Stimulated activated CD8-positive, alpha-beta memory T cell treated with anti-CD3 and anti-CD28 coated beads, Interleukin-2, amount 100 ng/mL, for 1 hour (primary cell): ENCODE measurements at places on chromosomes 2 and 18.

GRCh38 chr2:144832048-144832447 is 312.1 kb upstream of the ZEB2 start:
- DNase-seq = no peak

DNA sequence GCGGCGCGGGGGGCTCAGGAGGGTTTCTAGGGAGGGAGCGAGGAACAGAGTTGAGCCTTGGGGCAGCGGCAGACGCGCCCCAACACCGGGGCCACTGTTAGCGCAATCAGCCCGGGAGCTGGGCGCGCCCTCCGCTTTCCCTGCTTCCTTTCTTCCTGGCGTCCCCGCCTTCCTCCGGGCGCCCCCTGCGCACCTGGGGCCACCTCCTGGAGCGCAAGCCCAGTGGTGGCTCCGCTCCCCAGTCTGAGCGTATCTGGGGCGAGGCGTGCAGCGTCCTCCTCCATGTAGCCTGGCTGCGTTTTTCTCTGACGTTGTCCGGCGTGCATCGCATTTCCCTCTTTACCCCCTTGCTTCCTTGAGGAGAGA is 5.2 kb downstream of the PROC start:
- DNase-seq = no peak

DNA sequence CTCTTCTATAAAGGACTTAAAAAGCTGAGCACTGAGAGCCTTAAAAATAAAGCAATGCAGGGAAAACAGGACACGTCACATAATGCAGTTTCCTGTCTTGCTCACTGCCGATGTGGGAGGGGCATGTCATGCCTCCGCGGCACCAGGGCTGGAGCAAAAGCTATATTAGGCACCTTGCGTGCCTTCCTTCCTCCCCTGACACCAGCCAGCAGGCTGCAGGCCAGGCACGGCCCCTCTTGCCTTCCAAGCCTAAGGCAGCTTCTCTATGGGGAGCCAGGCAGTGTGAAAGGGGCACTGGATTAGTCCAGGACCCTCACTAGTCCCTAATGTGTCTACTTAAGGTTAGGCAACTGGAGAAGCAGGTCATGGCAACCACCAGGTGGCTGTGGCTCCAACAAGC is 26.3 kb downstream of the MRPL35 start:
- DNase-seq = no peak

DNA sequence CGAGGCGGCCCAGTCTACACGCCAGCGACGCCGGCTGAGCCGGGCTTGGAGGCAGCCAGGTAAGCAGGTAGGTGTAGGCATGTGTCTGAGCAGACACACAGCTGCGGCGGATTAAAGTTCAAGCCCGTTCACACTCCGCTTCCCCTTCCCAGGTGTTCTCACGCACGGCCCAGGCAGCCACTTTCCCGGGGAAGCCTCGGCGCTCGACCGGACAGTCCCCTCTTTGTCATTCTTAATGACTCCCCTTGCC is 367 bp downstream of the TGFA start:
- DNase-seq = no peak

- DNase-seq = no peak
These were observed 40.2 kb downstream of the INPP4A start for GRCh38 chr2:98484652-98485452.

GRCh38 chr18:70535041-70535440 is 246.2 kb downstream of the SOCS6 start:
- no peak for DNase-seq

- DNase-seq = no peak
These were observed 1157.4 kb downstream of the RPIA start for GRCh38 chr2:89848763-89849368.

DNA sequence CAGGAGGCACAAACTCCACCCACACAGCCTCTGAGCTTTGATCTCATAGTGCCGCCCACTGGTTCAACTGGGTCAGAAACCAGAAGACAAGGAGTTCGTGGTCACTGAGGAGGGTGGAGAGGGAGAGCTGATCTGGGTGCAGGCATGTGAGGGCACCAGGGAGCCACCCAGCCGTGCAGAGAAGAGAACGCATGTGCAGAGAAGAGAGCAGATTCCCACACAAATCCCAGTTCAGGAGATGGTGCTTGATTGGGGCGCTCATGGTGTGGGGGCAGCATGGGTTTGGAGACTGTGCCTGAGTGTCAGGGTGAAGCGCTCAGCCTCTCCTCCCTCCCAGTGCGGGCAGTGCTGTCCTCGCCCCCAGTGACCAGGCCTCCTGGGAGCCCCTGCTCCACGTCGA is 375.2 kb upstream of the MYT1L start:
- DNase-seq = no peak

GRCh38 chr2:64574871-64575270 is 50.7 kb downstream of the AFTPH start:
- DNase-seq = no peak

DNA sequence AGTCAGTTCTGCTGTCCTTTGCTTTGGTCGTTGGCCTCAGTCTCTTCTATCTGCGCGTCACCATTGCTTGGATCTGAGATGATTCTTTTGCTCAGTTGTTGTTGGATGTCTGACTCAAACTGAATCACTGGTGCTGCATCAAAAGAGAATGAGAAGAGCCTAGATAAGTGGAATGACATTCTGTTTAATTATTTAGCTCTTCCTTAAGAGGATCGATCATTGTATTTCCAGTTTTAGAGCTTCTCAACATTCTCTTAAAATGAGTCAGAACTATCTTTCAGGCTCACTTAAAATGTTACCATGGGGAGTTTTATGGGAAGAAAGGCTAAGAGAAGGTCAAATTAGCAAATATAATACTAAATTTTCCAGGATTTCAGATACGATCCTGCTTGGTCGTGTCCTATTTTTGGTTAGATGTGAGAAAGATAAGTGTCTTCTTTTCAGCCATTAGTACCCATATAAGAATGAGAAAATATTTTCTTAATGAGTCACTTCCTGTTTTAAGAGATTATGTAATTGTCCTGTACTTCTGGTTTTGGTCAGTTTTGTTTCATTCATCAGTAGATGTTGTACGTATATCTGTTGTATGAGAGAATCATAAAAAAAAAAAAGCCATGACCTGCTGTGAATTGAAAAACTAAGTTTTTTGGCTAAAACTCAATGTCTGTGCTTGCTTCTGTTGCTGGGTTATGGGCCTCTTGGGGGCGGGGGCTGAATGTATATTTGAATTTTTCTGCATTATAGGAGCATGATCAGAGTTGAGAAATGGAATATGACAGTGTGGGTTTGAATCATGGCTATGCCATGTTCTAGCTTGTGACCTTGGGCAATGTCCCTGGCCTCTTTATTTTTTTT is 31.6 kb upstream of the CASP10 start:
- no peak for DNase-seq

GRCh38 chr2:24920809-24921441 is 888 bp upstream of the ADCY3 start:
- DNase-seq = no peak

- DNase-seq = no peak
These were observed 196.4 kb downstream of the HRH4 start for GRCh38 chr18:24656551-24657443.

- no peak for DNase-seq
These were observed 217.0 kb upstream of the PIEZO2 start for GRCh38 chr18:11366410-11366809.

DNA sequence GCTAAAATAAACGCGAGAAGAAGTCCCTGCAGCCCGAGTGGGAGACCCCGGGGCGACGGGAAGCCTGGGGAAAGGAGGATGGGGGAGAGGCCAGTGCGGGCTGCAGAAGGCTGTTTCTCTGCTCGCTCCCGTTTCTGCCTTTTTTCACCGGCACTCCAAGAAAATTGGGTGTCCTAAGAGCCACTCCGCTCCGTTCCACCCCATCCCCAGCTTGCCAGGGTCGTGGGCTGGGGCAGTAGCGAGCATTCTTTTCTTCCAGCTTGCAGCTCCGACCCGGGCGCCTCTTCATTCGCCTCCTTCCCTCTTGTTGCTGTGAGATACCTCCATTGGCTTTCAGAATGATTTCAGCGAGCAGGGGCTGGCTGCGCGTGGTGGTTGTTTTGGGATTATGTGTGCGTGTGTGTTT is 1.1 kb downstream of the HOXD3 start:
- no peak for DNase-seq

DNA sequence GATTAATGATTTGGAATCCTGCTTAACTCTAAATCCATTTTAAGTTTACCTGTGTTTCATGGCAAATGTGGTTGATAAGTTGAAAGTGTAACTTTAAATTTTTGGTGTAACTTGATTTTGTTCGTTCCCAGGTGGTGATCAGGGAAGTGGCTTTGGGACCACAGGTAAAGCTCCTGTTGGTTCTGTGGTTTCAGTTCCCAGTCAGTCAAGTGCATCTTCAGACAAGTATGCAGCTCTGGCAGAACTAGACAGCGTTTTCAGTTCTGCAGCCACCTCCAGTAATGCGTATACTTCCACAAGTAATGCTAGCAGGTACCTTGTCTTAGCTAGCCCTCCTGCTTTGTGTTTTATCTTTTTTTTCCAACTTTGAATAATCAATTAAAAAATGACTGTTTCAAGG is 62.8 kb downstream of the AGFG1 start:
- no peak for DNase-seq

GRCh38 chr18:8767340-8767739 is 62.0 kb downstream of the MTCL1 start:
- DNase-seq = no peak

GRCh38 chr2:3742743-3743508 is 39.6 kb downstream of the DCDC2C start:
- no peak for DNase-seq

GRCh38 chr18:63195326-63196159 is 124.0 kb downstream of the BCL2 start:
- DNase-seq = no peak

GRCh38 chr2:111168528-111169239 is 48.0 kb downstream of the BCL2L11 start:
- DNase-seq = no peak

DNA sequence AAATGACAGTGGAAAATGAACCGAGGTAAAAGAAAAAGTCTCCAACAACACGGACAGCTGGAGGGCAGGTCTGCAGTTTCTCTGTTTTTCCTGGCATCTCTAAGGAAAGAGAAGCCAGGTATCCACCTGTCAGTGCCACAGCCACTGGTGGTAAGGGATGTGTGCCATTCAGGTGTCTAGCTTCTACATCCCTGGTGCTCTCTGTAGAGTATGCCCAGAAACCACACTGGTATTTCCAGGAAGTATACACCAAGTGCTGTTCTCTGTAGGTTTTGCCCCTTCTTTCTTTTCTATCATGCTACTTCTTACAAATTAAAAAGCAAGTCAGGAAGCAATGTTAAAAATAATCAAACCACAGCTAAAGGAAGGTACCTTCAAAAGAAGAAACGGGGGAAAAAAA is 7.6 kb upstream of the AGFG1 start:
- no peak for DNase-seq

DNA sequence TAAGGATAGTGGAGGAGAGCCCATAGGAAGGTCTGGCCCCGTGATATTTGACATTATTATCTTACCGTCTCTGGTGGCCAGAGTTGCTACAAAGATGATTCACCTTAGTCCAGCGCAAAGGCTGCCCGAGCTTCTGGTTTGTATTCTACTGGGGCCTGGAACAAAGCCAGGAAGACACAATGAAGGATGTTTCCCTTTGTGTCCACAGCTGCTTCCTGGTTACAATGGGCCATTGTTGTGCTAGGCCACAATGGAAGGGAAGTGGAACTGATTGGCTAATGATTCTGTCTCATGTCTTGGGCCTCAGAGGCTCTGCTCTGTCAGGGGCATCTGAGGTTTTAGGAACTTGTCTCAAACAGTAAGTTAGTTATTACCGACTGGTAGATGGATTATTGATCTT is 132.2 kb downstream of the TDRD15 start:
- no peak for DNase-seq

GRCh38 chr2:240077442-240077841 is 24.1 kb upstream of the OR6B3 start:
- no peak for DNase-seq

DNA sequence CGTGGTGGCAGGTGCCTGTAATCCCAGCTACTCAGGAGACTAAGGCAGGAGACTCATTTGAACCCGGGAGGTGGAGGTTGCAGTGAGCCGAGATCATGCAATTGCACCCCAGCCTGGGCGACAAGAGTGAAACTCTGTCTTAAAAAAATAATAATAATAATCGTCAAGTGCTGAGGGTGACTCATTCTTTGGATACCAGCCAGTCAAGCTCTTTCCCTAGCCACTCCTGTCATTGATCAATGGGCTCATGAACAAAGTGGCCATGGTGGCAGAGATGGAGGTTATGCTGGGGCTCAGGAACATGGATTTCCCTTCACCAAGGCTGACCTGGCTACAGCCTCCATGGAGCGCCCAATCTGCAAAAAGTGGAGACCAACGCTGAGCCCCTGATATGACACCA is 94.5 kb upstream of the HAAO start:
- DNase-seq = no peak

- no peak for DNase-seq
These were observed 22.5 kb downstream of the UBR3 start for GRCh38 chr2:169849710-169850109.

DNA sequence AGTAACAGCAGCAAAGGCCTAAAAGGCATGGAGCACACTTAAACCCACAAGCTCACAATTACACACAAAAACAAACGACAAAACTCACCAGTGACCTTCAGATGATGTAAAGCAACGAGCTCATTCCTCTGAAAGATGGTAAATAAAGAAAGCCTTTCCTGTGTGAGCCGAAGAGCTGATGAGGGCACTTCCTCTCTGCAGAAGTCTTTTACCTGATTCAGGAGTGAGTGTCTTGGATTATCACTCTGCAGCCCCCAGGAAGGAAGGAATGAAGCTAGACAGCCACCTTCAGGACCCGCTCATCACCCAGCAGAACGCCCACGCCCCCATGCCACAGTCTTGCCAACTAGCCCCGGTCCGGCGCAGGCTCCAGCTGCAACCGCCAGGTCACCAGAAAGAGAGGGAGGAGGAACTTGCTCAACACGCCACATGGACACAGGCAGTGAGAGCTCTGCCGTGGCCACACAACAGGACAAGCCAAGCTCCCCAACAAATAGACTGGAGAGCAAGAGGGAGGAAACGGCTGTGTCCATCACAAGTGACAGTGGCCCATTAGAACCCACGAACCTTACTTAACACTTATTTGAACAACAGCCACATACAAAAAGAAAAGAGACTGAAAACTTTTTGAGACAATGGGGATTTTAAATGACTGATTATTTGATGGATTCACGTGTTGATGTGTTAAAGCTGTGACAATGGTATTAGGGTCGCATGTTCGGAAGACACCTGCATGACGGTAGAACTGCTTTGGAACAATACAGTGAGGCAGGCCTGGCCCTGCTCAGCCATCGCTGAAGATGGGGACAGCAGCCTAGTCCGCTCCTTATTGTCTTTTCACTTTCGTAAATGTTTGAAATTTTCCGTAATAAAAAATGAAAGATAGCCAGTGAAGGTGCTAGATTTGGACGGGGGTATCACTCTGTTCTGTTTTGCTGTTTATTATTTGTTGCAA is 127.3 kb downstream of the HDAC4 start:
- no peak for DNase-seq
